ENCODE measurements at places on chromosomes 4 and X. TPM values are rescaled to one million over a fixed set of nuclear protein-coding genes. Genes with fewer than 3 reads are reported as not detected.

DNA sequence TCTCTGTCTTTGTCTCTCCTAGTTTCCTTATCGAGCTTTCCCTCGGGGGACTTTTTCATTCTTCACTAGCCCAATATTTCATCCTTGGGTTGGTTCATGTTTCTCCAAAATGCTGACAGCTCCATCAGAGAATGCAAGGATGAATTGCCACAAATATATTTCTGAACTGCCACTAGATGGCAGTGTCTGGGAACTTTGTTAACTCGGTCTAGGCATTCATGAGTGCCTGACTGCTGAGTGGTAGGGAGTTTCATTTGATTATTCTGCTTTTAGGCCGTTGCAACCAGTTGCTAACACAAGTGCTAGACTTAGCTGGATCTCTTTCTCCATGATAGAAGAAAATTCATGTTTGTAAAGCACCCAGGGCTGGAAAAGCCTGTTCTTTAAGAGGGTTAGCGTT, 73.5 kb upstream of the RAP2C start:
- no peak for DNase-seq

DNA sequence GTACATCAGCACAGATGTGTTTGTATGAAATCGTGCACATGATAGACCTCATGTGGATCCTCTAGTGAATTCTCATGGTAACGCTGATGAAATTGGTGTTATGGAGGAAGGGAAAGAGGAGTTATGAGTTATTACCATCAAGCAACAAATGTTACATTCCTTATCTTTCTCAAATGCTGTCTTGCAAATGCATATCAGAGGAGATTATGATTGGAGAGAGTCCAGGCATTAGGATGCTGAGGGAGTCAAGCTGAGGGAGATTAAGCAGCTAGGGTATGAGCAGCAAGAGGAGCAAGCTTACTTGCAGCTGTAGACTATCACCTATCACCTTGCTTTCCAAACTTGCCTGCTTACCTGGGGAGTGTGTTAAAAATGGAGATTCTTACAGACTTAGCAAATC, 36.8 kb upstream of the SFRP2 start:
- DNase-seq, result no peak

DNA sequence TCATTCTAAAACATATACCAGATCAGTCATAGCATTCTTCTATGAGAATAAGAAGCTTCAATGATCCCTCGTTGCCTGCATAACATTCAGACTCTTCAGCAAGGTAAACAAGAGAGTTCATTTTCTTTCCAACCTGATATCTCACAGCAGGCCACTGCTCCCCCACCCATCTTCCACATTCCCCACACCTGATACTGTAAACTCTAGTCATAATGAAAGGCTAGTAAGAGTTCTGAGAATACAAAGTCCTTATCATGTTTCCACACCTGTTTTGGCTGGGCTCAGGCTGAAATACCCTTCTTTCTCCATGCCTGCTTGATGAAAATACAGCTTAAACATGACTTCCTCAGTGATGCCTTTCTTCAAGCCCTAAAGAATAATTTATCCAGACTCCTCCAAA, 2.3 kb upstream of the AASDH start:
- DNase-seq, result no peak

DNA sequence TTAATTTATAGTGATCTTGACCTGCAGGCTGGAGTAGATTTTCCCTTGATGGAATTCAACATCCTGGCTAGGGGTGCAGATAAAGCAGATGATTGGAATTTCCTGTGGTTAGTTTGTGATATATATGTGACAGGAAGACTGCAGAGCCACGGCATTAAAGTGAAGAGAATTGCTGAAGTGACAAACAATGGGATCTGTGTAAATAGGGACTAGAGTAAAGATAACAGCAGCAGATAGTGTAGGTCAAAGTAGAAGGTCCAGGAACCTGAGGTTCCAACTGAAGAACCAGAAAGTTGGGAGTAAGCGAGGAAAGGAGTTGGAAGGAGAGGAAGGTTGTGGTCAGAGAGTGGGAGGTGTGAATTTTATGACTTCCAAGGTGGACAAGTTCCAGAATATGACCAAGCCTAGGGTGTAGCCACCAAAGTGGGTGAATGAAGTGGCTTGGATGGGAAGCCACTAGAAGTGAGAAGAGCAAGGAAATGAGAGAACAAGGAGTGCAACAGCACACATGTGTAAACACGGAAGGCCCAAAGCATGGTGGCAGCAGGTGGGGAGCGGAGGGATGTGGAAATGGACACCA, 325.0 kb downstream of the RAB28 start:
- DNase-seq, result no peak

- DNase-seq, result no peak
Observed at GRCh38 chrX:72273718-72274117, 3.3 kb downstream of the RPS4X start.

PHEX gene
- total RNA-seq, result 0.08 TPM

GRCh38 chr4:76001700-76002099, 5.6 kb downstream of the CXCL9 start:
- no peak for DNase-seq

RASGEF1B gene
- total RNA-seq, result 3.6 TPM

- no peak for DNase-seq
Observed at GRCh38 chr4:153725136-153725830, 34.5 kb downstream of the RNF175 start.

FDCSP gene
- not detected for total RNA-seq

DNA sequence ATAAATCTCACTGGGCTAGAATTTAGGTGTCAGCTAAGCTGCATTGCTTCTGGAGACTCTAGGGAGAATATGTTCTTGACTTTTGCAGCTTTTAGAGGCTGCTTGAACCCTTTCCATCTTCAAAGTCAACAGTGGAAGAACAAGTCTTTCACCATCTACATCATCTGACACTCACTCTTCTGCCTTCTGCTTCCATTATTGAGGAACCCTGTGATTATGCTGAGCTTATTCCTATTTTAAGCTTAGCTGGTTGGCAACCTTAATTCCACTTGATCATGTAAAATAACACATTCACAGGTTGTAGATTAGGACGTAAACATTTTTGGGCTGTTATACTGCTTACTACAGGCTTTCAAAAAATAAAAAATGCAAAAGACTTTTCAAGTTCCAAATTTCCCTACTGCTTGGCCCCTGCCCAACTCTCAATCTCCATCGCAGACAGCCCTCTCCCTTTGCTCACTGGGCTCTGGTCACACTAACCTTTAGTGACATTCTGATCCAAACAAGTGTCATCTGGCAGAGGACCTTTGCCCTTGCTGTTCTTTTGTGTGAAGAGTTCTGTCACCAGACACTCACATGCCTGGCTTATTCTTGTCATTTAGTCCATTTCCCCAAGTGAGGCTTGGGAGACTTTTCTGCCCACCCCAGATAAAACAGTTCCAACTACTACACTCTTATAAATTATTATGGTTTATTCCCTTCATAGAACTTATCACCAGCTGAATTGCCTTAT, 1056.0 kb downstream of the STIM2 start:
- DNase-seq, result no peak

DNA sequence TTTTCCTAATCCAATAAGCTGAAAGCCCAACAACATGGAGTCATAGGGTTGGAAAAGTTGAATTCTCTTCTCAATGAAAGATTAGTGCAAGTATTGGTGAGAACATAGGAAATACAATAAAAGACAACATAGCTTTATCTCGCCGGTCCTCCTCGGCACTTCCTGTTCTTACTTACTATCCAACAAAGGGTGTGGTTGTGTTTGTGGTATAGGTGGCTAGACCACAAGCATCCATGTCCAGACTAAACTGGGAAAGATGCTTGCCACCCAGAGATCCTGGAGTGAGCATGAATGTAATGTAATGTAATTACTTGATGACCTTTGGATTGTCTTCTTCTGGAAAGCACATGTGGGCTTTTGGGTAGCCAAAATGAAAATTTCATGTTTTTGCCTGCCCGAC, 223.8 kb downstream of the CPE start:
- DNase-seq, result no peak

- DNase-seq, result no peak
Observed at GRCh38 chr4:25823632-25824031, 39.2 kb downstream of the SEL1L3 start.

- no peak for DNase-seq
Observed at GRCh38 chr4:65546882-65547416, 123.3 kb downstream of the EPHA5 start.

DNA sequence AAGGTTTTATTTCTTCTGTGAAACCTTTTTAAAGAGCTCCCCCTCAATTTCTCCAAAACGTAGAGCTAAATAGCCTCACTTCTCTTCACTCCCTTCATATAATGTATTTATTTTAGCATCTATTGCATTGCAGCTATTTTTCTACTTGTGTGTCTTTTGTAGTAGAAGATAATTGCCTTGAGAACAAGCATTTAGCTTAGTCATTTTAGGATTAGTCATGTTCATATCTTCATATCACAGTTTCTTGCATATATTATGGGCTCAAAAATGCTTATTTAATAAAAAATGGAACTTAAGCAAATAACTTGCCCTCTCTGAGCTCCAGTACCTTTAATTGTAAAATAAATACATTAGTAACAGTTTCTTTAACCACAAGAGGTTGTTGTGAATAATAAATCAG, 72.1 kb upstream of the SPANXC start:
- DNase-seq, result no peak

RAB40A gene
- total RNA-seq, result not detected

SNX12 gene
- 49.5 TPM for total RNA-seq

CDKL2 gene
- 0.11 TPM for total RNA-seq

DNA sequence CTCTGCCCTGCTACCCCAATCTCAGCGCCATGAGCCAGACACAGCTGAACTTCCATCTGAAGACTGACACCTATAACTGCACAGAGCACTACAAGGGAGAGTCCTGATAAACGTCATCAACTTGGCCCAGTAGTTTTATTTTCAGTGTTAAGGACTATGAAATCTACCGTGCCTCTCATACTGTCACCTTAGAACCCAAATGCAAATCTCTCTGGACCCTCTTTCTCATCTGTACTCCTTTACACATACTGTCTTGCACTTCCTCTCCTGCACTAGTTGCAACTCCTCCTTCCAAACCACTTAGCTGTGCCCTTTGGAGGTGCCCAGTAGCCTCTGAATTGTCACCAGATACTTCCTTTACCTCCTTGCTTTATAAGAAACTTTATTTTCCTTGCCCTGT, 420.2 kb upstream of the CNKSR2 start:
- no peak for DNase-seq

DNA sequence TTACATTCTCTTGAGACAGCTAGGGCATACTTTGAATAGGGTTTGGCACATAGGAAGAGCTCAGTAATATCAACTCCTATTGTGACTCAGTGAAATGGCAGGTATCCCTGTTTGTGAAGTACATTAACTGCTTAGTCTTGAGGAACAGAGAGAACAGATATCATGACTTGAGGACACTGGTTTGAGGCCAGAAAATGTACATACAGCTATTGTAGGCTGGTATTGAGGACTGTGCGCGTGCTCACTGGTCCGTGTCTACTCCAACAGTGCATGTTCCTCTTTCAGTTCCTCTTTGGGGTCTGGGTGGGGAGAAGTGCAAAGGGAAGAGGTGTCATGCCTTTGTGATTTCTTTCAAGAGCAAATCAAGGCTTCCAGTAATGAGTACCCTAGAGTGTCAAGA, 34.6 kb upstream of the TBC1D9 start:
- peak; percentile 72 for DNase-seq

CXCL8 gene
- total RNA-seq, result not detected

- no peak for DNase-seq
Observed at GRCh38 chrX:11209798-11210414, 83.3 kb upstream of the AMELX start.

GRCh38 chr4:153206534-153206933, 2.3 kb downstream of the TRIM2 start:
- no peak for DNase-seq

All from Right ventricle myocardium inferior (tissue), 1 donor.